ENCODE measurements at places on chromosomes 6 and 20.

DNA sequence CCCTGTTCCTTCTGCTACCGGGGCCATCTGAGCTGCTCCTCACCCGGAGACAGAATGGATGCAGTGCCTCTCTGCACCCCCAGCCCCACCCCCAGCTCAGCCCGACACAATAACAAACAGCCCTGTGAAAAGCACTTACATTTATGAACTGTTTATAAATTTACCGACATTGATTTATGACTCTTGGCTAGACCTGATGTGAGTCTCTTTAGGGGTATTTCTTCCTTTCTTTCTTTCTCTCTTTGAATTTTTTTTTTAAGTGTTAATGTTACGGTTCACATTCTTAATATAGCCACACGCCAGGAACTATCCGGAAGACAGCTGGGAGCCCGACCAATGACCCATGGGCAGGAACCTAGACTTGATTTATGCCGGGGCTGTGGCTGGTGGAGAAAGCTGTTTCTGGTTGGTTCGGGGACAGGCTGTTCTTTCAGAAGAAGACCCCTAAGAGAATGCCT lies 266.3 kb downstream of the CDC5L start:
- no peak for DNase-seq

GRCh38 chr20:57560554-57561355 lies at the start of gene PCK1:
Gene PCK1 (plus strand): TSS chr20:57561110. CDS start chr20:57561412, 302 bp downstream.
- no peak for DNase-seq

DNA sequence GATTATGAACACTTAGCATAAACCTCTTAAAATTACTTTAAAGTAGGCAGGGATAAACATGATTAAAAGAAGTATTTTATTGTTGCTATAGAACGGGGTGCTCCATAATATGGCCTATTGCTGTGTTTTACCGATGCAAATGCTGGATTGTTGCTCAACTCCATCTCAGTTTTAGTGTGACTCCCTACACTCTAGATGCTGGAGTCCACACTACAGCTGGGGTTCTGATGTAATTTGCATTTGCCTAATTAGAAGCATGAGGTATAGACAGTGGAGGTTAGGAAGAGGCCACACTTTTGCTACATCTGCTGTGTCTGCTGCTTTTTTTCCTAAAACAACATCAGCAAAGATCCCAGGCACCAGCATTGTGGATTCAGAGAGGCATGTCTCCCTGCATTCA lies 6.7 kb upstream of the HMGN3 start:
- DNase-seq: no peak

- no peak for DNase-seq
Measured at GRCh38 chr6:9553002-9553401, 861.9 kb downstream of the TFAP2A start.

- DNase-seq: no peak
Measured at GRCh38 chr20:58142843-58143185, 85.6 kb downstream of the ANKRD60 start.

GRCh38 chr20:61647702-61648101 lies 395.6 kb downstream of the CDH4 start:
- DNase-seq: no peak

GRCh38 chr6:11146117-11146826 lies 34.7 kb upstream of the ERVFRD-1 start:
- no peak for DNase-seq

GRCh38 chr6:116016846-116017545 lies 43.7 kb downstream of the FRK start:
- no peak for DNase-seq

- DNase-seq: no peak
Measured at GRCh38 chr6:125904871-125905270, 51.7 kb upstream of the HINT3 start.

- no peak for DNase-seq
Measured at GRCh38 chr6:40584741-40585140, 2.4 kb downstream of the LRFN2 start.

- no peak for DNase-seq
Measured at GRCh38 chr6:107582086-107582485, 92.2 kb downstream of the SOBP start.

DNA sequence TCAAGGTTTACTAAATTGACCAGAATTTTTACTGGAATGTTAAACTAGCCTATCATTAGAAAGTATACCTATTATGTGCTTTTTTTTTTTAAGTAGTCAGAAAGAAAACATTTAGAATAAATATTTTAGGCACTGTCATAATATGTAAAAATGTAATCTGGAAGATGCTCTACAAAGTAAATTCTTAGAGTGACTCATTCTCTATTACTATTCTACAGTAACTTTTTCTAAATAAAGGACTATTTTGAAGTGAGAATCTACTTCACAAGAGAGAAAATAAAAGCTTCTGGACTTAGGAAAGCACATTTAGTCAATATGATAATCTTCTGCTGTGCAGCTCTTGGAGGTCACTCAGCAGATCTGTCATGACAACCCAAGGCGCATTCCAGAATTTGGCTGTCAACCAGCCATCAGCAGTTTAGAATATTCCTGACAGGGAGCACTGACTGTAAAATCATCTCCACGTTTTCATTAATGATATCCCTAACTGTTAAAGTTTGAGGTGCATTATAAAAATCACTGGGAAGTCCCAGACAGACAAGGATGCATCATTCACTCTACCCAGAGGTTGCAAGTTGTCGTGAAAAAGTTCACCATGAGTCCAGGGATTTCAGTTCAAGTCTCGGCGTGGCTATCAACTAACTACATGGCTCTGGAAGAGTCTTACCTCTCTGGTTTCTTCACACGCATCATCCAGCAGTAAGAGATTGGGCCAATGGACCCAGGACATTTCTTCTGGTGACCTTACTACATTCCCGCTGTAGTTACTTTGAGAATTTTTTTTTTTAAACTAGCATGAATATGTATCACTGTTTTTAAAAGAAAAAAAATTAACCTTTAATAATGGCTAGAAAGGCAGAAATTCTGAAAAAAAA lies 374.9 kb downstream of the GJA1 start:
- no peak for DNase-seq

DNA sequence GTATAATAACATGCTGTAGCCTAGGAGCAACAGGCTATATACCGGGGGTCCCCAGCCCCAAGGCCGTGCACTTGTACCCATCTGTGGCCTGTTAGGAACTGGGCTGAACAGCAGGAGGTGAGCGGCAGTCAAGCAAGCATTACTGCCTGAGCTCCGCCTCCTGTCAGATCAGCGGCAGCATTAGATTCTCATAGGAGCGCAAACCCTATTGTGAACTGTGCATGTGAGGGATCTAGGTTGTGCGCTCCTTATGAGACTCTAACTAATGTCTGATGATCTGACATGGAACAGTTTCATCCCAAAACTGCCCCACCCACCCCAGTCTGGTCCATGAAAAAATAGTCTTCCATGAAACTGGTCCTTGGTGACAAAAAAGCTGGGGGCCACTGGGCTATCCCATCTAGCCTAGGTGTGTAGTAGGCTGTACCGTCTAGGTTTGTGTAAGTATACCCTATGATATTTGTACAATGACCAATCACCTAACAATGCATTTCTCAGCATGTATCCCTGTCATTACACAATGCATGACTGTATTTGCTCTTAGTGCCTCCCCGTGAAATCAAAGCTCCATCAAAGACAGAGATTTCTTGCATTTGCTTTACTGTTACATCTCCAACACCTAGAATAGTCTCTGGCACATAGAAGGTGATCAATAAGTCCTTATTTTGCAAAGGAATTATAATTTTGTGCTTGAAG lies 30.8 kb downstream of the NHSL1 start:
- no peak for DNase-seq

- no peak for DNase-seq
Measured at GRCh38 chr20:17545127-17545526, 13.9 kb upstream of the BFSP1 start.

DNA sequence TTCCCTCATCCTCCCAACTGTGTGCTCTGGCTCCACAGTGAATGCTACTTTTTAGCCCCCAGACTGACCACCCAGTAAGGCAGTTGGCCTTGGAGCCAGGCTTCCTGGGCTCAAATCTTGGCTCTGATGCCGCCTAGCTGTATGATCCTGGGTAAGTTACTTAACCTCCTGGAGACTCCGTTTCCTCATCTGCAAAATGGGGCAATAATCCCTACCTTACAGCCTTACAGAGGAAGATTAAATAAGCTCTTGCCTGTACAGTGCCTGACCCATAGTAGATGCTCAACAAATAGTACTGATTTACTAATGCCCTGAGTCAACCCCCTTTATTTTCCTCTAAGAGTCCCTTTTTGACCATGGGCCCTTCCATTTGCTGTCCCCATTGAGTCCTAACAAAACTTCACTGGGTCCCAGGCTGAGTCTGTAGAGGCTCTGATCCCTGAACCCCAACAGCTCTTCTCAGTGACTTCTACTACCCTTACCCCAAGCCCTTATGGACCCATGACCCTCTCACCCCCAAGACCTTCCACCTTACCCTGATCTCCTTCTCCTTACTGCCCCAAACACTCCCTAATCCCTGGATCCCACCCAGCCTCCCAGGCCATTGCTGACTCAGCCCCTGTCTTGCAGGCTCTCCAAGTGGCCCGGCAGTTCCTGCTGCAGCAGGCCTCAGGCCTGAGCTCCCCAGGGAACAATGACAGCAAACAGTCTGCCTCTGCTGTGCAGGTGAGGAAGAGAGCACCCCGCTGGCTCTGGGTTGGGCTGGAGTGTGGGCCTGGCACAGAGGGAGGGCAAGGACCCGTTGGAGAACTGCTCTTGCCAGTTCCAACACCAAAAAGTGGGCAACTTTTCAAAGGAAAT lies 31.4 kb downstream of the FOXP4 start:
- DNase-seq: no peak

DNA sequence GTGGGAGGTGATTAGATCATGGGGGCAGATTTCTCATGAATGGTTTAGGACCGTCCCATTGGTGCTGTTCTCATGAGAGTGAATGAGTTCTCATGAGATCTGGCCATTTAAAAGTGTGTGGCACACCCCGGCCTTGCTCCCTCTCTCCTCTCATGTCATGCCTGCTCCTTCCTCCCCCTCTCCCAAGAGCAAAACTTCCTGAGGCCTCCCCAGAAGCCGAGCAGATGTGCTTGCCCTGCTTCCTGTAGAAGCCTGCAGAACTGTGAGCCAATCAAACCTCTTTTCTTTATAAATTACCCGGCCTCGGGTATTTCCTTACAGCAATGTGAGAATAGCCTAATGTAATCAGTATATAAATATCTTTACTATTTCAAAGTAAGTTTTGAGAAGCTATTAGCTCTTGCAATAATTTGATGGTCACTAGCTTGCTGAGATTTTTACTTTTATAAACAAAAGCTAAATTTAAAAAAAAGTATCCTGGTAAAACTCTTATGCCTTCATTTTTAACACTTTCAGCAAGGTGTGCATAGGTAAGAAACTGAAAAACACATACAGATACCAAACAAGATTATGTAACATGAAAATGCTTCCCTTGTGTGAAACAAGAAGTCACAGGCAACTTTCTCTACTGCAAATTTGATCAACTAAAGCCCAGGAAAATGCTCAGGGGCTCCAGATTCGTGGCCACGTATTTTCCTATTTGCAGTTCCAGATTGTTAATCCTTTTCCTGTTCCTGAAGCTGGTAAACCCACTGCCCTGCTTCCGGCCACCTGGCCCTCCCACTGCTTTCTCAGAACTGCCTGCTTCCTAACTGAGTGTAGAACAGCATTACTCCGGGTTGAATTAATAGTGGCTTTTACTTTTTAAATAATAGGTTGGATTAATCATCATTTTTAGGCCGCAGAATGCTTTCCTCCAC lies 395.1 kb upstream of the CNR1 start:
- DNase-seq: no peak

DNA sequence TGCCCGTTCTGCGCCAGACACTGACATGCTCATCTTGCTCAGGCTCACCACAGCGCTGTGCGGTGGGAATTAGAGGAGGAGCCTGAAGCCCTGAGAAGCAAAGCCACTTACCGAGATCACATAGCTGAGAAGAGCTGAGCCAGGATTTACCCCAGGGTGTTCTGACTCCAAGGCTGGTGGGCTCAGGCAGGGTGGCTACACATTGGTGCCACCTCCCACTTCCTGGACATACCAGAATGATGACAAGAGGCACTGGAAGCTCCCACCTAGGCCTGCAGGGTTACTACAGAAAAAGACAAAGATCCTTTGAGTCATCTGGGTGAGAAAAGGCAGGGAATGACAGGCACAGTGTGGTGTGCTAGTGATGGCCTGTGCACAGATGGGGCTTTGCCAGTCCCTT lies 24.4 kb upstream of the FKBP1A start:
- no peak for DNase-seq

- peak; percentile 8 for DNase-seq
Measured at GRCh38 chr6:89311853-89312531, 3.1 kb downstream of the GABRR2 start.

GRCh38 chr20:61799928-61800327 lies 265.8 kb downstream of the TAF4 start:
- no peak for DNase-seq

- no peak for DNase-seq
Measured at GRCh38 chr6:102749210-102749971, 1355.9 kb downstream of the GRIK2 start.

Measured in fibroblast of skin of left biceps (primary cell).